ENCODE measurements at places on chromosomes 3 and 15.

DNA sequence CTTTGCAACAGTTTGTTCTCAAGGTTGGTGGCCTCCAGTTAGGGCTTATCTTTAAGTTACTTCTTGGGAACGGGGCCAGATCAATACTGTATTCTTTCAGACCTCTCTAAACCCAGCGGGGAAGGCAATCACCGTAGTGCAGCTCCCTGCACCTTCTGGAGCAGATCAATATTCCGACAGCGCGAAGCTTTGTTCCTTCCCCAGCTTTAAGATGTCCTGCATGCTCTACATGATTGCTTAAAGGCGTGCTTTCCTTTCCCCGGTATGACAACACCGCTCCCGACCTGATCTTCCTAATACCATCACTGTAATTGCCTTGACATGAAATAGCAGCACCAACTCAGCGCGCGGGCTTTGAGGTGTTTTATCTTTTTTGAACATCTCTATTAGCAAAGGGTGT lies 755.2 kb downstream of the NR2F2 start:
- no peak for DNase-seq

GRCh38 chr15:39793923-39794322 lies 11.3 kb upstream of the FSIP1 start:
- DNase-seq = no peak

- peak; percentile 47 for DNase-seq
Observed at GRCh38 chr15:41096178-41096577, 19.9 kb downstream of the INO80 start.

DNA sequence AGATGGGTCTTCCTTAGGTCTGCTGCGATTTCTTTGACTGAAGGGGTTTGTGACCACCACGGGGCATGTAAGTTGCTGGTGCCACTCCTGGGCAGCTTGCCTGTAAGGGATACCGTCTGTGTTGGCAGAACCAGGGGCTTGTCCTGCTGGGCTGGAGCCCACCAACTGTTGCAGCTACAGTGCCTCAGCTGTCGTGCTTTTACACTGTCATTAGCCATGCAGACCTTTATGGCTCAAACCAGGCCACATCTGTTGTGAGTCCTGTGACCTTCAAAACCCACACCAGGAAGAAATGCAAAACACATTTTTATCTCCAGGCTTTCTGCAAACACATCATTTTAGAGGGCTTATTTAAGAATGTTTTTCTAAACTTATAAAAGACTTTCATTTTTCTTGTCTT lies 168.7 kb downstream of the PTPRG start:
- DNase-seq = no peak
